Hindlimb muscle (tissue), 1 donor: ENCODE measurements at places on chromosomes 13 and 19. TPM values are rescaled to one million over a fixed set of nuclear protein-coding genes. Genes with fewer than 3 reads are reported as not detected.

The ZGLP1 gene
- polyA plus RNA-seq = 5.0 TPM

GRCh38 chr19:40524655-40525054 is 52.0 kb upstream of the SHKBP1 start:
- DNase-seq = no peak

DNA sequence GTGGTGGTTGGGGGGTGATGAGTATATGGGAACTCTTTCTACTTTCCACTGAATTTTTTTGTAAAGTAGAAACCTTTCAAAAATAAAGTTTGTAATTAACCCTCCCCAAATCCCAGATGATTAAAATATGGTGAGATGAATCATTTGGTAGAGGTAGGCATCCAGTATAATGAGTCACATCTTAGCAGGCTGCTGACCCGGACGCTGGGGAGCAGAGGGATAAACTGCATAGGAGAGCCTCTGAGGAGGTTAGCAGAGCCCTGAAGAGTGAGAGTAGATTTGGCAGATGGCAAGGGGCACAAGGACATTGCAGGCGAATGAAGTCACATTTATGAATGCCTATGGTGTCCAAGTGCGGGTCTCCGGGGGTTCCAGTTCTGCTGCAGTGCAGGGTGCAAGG is 293.8 kb downstream of the FGF9 start:
- DNase-seq = no peak

DNA sequence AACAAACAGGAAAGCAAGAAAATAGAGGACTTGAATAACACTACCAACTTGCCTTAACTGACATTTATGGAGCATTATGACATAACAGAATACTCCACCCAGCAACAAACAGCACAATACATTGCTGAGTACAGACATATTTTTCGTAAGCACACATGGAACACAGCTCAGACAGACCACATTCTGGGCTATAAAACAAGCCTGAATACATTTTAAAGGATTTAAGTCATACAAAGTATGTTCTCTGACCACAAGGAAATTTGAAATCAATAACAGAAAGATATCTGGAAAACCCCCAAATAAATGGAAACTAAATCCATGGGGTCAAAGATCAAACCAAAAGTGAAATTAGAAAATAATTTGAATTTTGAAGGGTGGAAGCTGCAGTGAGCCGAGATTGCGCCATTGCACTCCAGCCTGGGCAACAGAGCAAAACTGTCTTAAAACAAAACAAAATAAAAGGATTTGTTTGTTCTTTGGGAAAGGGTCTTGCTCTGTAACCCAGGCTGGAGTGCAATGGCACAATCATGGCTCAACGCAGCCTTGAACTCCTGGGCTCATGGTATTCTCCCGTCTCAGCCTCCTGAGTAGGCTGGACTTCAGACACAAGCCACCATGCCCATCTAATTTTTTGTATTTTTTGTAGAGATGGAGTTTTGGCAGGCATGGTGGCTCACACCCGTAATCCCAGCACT is 5.6 kb downstream of the ZDHHC20 start:
- no peak for DNase-seq

DNA sequence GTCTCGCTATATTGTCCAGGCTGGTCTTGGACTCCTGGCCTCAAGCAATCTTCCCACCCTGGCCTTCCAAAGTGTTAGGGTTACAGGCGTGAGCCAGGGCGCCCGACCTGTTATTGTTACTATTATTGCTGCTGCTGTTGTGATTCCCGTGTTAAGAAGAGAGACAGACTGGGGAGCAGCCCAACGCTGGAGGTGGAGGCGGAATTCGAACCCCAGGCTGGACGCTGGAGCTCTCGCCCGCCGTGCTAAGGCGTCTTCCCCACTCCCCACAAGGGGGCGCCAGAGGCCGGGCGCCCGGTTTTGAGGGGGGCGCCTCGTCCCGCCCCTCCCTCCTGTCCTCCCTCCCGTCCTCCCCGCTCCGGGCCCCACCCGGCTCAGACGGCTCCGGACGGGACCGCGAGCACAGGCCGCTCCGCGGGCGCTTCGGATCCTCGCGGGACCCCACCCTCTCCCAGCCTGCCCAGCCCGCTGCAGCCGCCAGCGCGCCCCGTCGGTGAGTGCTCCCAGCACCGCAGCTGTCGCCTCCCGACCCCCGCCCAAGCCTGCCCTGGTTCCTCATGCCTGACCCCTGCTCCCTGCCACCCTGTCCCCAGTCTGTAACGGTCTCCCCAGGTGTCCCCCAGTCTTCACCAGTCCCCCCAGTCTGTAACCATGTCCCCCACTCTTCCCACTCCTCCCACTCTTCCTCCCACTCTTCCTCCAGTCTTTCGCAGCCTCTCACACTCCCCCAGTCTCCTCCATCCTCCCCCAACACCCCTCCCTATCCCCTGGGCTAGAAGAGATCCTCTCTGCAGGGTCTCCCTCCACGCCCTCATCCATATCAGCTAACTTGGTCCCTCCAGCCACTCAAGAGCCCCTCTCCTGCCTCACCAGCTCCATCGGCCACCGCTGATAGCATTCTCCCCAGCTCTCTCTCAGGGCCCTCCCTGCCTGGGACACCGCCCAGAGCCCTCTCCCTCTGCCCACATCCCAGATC is at the start of gene EHD2:
Gene EHD2 (plus strand): TSS at position 377 of the 976 bp plus-strand sequence. CDS start 3,191 bp downstream, outside the sequence.
- peak; percentile 87 for DNase-seq

DNA sequence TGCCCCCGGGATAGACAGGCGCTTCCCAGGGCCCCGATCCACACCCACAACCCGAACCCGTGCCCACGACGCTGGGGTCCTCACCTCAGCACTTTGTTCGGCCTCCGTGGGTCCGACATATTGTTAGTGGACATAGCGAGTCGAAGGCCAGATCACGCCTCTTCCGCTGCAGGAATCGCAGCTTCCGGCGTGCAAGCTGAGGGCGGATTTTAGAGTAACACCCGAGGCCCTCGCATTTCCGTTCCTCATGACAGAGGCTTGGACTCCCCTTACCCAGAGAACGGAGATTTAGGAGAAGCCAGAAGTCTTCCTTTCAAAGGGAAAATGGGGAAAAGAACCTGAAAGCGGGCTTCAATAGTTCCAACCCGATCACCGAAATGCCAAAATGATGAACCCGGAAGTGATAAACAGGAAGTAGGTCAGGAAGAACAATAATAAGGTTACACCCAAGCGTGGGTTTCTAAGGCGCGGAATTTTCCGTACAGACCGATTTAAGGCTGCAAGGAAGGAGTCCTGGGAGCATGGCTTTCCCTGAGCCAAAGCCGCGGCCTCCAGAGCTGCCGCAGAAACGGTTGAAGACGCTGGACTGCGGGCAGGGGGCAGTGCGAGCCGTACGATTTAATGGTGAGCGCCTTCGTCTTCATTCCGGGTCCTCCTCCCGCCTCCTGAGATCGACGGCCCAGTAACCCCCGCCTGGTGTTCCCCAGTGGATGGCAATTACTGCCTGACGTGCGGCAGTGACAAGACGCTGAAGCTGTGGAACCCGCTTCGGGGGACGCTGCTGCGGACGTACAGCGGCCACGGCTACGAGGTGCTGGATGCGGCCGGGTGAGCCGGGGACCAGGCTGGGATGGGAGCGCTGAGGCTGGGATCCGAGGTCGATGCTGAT is 2.9 kb downstream of the WDR83 start:
- DNase-seq = peak; percentile 89

The DIAPH3 gene
- 6.3 TPM for polyA plus RNA-seq

The NCR1 gene
- polyA plus RNA-seq = 0.35 TPM

The RGCC gene
- polyA plus RNA-seq = 18.5 TPM
